ENCODE measurements at places on chromosomes 12 and 14. TPM values are rescaled to one million over a fixed set of nuclear protein-coding genes. Genes with fewer than 3 reads are reported as not detected.

Gene SNW1
- polyA plus RNA-seq = 87.9 TPM

Gene MMP17
- 2.4 TPM for polyA plus RNA-seq

Gene PPP1CC
- polyA plus RNA-seq = 206 TPM

Gene RFX4
- polyA plus RNA-seq = 0.12 TPM

Gene LRIG3
- polyA plus RNA-seq = 33.8 TPM

Gene LRP1-AS
- 0.18 TPM for polyA plus RNA-seq

Gene CRIP1
- polyA plus RNA-seq = 34.7 TPM

Gene RGS6
- polyA plus RNA-seq = 0.94 TPM

Gene TAS2R9
- polyA plus RNA-seq = not detected

Gene SLC10A1
- polyA plus RNA-seq = 0.08 TPM

Gene GPRC5D
- 0.75 TPM for polyA plus RNA-seq

Gene CCDC177
- not detected for polyA plus RNA-seq

Gene BTBD6
- polyA plus RNA-seq = 35.6 TPM

Gene LRRC10
- not detected for polyA plus RNA-seq

Gene CYP27B1
- polyA plus RNA-seq = 1.00 TPM

Gene EVL
- polyA plus RNA-seq = 118 TPM

Gene HSPB8
- 7.1 TPM for polyA plus RNA-seq

Gene ACOT6
- 0.30 TPM for polyA plus RNA-seq

Gene SLC4A8
- 3.8 TPM for polyA plus RNA-seq

Gene VRTN
- polyA plus RNA-seq = not detected

Gene FZD10
- polyA plus RNA-seq = 3.3 TPM

Gene PGF
- polyA plus RNA-seq = 8.4 TPM

Gene CCDC92
- 49.9 TPM for polyA plus RNA-seq

Gene AMN
- 59.4 TPM for polyA plus RNA-seq
